ENCODE measurements at places on chromosomes 6 and 20.

DNA sequence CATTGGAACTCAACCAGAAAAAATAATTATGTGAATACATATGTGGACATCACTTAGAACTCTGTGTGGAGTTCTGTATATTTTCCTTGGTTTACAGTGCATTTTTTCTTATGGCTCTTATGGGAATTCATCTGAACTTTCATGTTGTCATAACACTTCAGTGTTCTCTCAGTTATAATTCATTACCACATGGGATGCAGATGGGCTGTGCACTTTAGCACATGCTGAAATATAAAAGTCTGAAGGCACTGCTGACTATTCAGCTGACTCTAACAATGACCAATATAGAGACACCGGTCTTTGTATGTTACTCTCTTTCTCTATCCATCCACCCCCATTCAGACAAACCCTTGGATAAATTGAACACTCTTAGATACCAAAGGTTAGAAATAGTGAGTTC is 29.3 kb downstream of the GRIK2 start:
- no peak for DNase-seq

- DNase-seq: no peak
Measured at GRCh38 chr6:154426997-154427396, 70.4 kb upstream of the IPCEF1 start.

DNA sequence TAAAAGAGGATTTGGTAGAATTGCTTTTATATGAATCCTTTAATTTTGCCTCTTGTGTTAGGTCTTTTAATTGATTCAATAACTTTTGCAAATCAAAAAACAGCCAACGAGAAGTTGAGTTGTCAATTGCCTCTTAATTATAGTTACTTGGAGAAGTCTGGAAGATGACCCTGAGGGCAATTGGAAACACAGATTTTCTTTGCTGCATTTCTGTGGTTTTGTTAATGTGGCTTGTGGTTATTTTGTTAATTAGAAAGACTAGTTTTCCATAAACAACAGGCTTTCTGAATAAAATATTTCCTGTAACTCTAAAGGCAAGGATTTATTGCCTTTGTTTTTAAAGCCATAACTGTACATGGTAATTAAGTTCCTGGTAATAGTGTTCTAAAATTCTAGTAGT is 513.0 kb downstream of the EPHA7 start:
- DNase-seq: no peak

- DNase-seq: no peak
Measured at GRCh38 chr6:151239603-151240035, at the start of gene AKAP12. TSS of gene AKAP12 (plus strand) at chr6:151239967. CDS start at chr6:151240563, 596 bp downstream.

DNA sequence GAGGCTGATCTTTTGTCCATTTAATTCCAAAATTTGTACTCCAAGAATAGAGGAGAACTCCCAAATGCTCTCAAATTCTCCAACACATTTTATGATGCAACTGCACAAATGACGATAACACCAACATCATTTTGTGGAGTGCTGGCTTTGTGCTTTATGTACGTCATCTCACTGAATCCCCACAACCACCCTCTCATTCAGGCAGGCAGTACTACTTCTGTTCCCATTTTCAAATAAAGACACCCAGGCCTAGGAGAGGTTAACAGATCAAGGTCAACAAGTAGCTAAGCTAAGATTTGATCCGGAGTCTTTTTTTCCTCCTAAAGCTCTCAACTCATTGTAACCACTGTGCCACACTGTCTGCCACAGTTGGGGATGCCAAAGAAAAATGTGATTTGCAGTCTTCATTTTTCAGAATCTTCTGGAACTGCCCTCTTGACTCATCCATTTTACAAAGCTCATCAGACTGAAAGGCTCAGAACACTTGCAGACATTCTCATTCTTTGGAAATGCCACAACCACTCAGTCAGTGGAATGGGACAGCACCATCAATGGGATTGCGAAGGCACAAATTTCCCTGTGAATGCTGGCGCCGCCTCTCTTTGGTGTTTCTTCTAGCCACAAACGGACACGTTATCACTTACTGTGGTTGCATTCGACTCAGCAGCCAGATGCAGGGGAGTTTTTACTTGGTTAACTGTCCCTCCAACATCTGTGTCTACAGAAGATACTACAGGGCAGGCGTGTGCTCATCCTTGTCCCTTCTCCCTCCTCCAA is 184.4 kb downstream of the GJA10 start:
- no peak for DNase-seq

GRCh38 chr20:35286077-35286898 is 1.7 kb upstream of the EIF6 start:
- no peak for DNase-seq

DNA sequence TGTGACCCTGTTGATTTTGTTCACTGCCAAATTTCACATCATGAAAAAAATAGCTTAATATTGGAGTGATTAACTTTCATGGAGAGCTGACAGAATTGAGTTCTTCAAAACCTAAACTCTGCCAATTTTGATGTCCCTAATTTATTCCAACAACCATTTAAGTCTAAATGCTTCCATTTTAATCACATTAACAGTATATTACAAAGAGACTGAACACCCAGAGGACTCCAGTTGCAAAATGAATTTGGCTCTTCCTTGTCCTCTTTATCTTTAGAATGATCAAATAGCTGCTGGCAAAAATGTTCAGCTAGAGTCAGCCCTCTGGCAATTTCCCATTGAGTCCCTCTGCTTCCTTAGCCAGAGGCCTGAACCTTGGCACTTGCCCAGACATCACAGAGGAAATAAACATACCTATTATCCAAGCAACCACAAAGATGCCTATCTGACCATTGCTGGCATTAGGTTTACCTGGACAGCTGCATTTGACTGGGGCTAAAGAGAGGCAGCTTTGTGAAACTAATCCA is 299.0 kb upstream of the STXBP5 start:
- no peak for DNase-seq

DNA sequence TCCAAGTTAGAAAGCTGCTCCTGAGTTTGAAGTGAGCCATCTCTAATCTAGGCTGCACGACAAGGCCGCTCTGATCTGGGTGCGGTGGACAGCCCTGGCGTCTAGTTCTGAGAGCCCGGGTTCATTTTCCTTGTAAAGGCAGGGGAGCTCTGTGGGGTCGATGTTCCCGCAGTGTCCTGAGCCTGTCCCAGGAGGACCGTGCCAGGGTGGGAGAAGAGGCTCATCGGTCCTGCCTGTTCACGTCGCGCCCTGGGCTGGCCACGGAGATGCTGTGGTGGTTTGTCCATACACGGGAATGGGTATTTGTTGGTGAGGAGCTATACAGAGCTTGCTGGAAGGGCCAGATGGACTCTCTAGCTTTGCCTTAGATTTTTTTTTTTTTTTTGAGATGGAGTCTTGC is 27.0 kb downstream of the PSMG4 start:
- DNase-seq: no peak

DNA sequence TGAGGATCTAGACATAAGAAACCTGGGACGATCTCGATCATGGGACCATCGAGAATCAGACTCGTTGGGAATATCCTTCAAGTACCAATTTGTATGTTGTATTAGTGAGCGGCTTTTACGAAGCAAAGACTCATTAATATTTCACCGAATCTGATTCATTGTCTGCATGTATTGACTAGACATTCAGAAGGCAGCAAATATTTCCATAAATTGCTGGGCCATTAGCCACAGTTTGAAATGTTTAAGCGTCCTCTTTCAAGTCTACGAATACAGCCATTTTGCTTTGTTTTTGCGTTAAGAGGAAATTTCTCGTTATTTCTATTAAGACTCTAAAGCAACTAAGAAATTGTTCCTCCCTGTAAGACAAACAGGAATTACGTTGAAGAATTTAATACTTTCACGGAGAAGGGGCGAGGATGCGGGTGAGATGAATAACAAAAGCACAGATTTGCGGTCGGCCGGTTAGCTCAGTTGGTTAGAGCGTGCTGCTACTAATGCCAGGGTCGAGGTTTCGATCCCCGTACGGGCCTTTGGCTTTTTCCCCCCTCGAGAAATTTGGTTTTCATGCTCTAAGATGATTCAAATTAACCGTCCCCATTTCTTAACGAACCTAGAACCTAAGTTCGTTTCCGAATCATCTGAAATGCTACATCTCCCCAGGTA is 18.5 kb downstream of the POM121L2 start:
- DNase-seq: no peak

GRCh38 chr20:16806886-16807285 is 58.7 kb downstream of the OTOR start:
- no peak for DNase-seq

GRCh38 chr20:19429538-19429937 is 217.1 kb downstream of the SLC24A3 start:
- DNase-seq: no peak

DNA sequence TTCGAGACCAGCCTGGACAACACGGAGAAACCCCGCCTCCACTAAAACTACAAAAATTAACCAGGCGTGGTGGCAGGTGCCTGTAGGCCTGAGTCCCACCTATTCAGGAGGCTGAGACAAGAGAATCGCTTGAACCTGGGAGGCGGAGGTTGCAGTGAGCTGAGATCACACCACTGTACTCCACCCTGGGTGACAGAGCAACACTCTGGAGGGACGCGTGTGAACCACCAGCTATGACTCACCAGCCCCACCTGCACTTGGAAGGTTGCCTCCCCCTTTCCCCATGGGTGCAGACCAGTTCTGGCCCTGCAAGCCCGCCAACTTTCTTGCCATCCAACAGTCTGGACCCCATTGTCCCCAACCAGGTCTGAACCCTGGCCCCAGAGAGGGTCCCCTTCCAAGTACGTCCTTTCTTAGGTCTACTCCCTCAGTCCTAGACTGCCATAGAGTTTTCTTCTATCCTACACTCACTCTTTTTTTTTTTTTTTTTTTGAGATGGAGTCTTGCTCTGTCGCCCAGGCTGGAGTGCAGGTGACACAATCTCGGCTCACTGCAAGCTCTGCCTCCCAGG is 29.2 kb downstream of the ATP9A start:
- no peak for DNase-seq

GRCh38 chr20:50652702-50653294 is 38.5 kb downstream of the RIPOR3 start:
- no peak for DNase-seq

DNA sequence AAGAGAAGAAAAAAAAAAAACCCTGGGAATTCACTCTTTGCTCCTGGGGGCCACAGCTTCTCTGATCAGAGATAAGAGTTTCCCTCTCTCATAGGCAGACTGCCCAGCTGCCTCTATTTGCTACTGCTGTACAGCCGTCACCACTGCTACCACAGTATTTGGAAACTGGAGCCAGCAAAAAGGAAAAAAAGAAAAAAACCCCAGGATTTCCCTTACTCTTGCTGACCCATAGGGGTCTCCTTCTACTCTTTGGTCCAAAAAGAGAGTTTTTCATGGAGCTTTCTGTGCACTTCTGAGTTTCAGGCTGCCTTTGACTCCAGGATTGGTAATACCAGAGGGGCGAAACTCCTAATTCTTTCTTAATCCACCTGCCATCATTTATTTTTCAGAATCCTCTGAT is 89.7 kb downstream of the MDGA1 start:
- DNase-seq: no peak

GRCh38 chr6:23301556-23301955 is 732.2 kb downstream of the HDGFL1 start:
- no peak for DNase-seq

- no peak for DNase-seq
Measured at GRCh38 chr6:11975353-11975977, 36.6 kb upstream of the HIVEP1 start.

GRCh38 chr6:88763160-88763559 is 200.3 kb downstream of the RNGTT start:
- DNase-seq: no peak
